ENCODE measurements at places on chromosomes 6 and 20.

GRCh38 chr20:22320245-22320915 is 264.0 kb downstream of the FOXA2 start:
- DNase-seq, result no peak

DNA sequence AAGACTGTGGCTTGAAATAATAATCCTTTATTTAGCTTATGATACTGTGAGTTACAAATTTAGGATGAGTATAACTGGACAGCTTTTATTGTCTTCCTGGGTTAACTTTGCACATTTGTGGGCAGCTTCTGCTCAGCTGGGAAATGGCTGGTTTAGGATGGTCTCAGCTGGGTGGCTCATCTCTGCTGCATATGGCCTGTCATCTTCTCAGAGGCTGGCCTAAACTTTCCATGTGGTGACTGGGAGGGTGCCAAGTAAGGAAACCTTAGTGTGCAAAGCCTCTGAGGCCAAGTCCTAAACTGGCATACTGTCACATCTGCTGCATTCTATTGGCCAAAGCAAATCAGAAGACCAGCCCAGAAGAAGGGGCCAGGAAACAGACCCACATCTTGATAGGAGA is 40.2 kb downstream of the BTBD3 start:
- no peak for DNase-seq

GRCh38 chr20:7596541-7596940 is 343.7 kb downstream of the HAO1 start:
- DNase-seq, result no peak

- peak; percentile 32 for DNase-seq
Measured at GRCh38 chr6:156731396-156731795, 45.8 kb upstream of the ARID1B start.

GRCh38 chr6:104187616-104188015 is 672.1 kb downstream of the HACE1 start:
- no peak for DNase-seq

DNA sequence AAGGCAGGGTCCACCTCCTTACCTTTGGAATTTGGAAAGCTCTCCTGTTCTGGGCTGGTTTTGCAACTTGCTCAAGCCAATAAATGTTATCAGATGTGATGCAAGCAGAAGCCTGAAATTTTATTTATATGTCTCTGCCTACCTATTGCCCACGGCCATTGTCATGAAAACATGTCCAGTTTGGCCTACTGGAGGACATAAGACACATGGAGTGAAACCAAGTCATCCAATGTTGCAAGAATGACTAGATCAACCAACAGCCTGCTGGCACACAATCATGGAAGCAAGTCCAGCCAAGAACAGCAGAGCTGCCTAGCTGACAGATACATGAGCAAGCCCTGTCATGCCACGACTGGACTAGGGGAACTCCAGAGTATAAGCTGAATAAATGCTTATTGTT is 56.7 kb upstream of the IRAK1BP1 start:
- peak; percentile 58 for DNase-seq

GRCh38 chr6:94956910-94957309 is 620.4 kb upstream of the MANEA start:
- no peak for DNase-seq

DNA sequence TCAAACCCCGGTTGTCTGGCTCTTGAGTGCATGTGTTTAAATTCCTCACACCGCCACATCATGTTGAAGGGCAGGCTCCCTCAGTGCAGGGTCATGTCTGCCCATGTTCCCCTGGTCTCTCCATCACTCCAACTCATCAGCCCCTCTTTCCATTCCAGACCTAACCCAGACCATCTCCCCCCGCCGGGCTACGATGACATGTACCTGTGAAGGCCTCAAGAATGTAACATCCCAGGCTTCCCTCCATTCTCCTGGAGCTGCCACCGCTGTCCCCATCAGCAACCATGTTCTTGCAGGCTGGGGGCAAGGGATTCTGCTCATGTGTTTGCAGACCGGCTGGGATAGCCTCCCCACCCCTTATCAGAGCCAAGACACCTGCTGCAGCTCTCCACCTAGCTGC is 19.9 kb downstream of the TMEM74B start:
- DNase-seq, result no peak

- DNase-seq, result no peak
Measured at GRCh38 chr6:158717341-158718330, 67.8 kb downstream of the SYTL3 start.

GRCh38 chr20:53869466-53870258 is 200.7 kb downstream of the BCAS1 start:
- DNase-seq, result peak; percentile 56

GRCh38 chr6:56420296-56420695 is 172.9 kb upstream of the COL21A1 start:
- no peak for DNase-seq

- peak; percentile 20 for DNase-seq
Measured at GRCh38 chr6:109121411-109121810, 26.1 kb downstream of the CEP57L1 start.

DNA sequence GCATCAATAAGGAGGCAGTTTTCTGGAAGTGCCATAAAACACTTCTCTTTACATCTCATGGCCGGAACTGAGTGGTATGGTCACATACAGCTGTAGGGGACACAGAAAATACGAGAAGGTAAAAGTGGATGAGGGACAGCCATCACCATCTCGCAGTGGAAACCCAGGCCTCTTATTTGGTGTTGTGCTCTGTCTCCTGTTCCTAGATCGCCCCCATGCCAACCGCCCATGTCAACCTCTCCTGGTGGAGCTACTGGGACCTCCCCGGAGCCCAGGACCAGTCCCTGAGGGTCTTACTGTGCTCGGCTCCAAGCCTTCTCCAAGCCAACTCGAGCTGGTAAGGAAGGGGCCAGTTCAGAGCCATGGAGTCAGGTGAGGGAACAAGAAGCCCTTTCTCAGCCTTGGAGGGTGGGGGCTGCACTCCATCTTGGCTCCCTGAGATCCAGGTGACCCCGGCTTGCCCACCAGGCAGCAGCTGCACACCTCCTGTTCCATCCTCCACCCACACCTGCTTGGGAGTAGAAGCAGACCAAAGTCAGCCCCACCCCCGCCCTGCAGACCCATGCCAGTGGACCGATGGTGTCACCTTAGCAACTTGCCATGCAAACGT is 149.0 kb upstream of the CST7 start:
- no peak for DNase-seq

DNA sequence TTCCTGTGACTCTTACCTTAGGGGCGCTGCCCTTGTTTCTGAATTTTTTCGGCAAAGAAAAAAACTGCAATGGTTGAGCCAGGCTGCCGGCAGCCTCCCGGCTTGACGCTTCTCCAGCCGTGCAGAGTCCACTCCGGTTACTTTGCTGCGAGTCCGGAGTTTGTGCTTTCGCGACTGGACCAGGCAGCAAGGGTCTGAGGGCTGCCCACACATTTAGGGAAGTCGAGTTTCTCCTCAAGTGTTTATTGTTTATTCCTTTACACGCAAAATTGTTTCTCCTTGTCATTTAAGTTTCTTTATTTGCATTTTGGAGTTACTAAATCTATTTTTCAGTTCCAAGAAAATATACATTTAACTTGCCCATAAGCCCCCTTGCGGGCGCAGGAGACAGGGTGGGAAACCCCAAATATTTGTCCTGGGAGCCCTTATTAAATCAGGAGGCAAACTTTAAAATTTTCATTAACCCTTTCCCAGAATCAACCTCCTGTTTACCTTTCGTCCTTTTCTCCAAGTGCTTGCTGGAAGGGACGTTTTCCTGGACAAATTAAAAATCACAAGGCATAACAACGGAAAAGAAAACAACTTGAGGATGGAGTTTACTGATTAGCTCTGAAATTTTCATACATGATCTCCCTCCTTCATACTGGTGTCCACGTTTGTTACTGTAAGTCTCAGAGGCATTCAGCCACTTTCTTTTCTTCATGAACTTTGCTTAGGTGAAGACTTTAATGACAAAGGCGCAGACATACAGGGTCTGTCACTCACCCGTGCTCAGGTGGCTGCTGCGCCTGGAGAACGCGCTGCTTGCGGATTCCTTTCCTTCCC is 1.7 kb upstream of the PDE10A start:
- DNase-seq, result no peak

GRCh38 chr20:2528671-2529271 is 7.6 kb upstream of the TMC2 start:
- peak; percentile 13 for DNase-seq

DNA sequence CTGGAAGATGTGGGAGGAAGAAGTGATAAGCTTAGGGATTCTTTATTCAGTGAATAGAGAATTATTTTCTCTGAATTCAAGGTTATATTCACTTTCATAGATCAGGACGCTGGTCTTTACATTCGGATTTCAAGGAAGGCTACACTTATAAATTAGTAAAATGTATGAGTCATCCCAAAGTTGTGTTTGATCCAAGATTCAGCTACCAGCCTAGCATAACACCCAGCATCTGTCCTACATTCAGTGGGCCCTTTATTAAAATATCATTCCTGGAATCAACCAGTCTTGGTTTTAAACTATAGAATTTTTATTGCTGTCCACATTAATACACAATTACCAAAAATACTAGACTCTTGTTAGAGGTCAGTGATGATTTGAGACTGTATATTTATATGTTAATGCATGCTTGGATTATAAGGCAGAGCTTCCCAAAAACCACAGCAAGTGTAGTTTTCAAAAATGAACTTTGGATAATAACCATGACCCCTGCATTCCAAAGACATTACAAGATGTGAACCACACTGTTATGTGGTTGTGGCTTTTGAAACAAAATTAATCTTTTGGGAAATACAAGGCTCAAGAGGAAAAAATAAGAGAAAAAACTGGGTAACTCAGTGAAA is 210.7 kb upstream of the CNR1 start:
- DNase-seq, result peak; percentile 87

DNA sequence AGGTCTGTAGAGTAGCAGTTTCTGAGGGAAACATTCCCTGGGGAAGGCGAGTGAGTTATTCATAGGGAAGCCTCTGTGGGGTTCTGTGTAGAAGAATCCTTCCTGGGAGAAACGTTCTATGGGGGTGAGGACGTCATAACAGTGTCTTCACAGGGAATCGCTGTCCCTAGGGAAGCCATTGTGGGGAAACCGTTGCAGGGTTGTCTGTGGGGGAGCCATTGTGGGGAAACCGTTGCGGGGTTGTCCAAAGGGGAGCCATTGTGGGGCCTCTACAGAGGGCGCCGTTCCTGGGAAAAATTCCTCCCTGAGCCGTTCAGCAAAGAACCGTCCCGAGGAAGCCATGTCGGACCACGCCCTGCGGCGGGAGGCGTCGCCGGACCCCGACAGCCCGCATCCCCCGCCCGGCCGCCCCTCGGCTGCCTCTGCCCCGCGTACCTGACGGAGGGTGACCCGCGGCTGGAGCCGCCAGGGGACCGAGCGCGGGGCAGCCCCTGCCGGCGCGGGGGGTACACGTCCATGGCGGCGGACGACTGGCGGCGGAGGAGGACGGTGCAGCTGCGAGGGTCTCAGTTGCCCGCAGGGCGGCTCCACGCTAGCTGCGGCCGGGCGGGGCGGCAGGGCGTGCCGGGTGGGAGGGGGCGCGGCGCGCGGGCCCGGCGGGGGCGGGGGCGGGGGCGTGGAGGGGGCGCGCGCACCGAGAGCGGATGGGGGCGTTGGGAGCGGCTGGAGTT is at the start of gene DNAAF9:
Gene DNAAF9 (minus strand): TSS at position 630 of the 731 bp plus-strand sequence. CDS start 112 bp downstream, at position 518.
- DNase-seq, result peak; percentile 85

DNA sequence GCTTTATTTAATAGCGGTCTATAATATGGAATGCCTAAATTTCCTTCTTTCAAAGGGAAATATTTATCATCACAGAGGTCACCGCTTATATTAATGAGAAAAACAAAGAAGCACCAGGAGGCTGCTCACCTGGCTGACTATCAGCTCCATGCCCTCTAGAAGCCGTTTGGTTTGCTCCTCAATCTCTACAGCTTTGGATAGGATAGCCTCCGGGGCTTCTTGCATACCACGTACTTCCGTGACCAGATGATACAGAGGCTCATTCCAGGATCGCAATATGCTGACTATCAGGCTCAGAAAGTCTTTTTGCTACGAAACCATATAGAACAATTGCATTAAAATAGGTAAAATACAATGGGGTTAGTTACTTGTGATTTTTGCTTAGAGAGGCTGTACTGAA is 6.8 kb downstream of the PRL start:
- DNase-seq, result no peak

DNA sequence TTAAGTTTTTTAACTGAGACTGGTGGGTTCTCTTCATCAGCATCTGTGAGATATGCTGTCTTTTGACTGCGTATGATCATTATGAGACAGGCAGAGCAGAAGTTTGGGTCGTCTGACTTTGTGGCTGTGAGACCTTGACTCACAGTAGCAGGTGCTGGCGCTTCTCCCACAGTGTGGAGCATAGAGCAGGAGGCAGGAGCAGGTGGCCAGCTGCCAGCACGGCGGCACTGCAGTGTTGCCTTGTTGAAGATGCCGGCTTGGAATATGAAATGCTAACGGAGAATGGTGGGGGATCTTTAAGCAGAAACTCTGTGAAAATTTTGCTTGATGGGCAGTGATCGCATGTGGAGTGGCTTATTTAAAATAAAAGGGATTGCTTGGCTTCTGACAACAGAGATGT is 105.0 kb downstream of the TIAM2 start:
- DNase-seq, result no peak

DNA sequence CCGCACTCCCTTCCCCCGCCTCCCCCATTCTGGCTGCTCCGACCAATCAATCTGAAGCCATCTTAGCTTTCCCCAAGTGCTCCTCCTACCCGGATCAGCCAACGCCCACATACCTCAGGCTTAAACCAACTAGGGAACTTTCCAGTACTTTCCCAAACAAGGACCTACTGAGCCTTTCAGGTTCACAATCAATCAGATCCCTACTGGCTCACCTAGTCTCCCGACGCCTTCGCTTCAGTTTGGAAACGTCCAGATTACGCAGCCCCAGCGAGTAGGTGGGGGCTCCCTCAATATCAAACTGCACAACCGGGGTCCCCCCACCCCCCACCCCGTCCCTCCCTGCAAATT is 432 bp downstream of the HSPA1L start:
- peak; percentile 98 for DNase-seq

DNA sequence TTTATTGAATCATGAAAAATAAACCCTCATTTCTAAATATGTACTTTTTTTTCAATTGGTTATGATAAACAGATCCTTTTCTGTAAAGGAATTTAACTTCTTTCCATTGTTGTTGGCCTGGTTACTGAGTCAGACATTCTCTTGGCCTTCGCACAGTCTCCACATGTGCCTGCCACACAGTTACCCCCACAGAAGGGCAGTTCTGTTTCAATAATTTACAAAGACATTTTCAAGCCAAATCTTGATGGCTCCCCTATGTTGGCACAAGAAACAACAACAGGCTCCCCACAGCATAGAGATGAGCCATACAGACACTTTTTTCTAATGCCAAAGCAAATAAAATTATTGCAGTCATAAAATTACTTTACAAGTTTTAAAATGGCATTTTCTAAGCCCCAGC is 55.6 kb upstream of the BEND6 start:
- DNase-seq, result peak; percentile 95
